ENCODE measurements at places on chromosomes 13 and 19. TPM values are rescaled to one million over a fixed set of nuclear protein-coding genes. Genes with fewer than 3 reads are reported as not detected.

DNA sequence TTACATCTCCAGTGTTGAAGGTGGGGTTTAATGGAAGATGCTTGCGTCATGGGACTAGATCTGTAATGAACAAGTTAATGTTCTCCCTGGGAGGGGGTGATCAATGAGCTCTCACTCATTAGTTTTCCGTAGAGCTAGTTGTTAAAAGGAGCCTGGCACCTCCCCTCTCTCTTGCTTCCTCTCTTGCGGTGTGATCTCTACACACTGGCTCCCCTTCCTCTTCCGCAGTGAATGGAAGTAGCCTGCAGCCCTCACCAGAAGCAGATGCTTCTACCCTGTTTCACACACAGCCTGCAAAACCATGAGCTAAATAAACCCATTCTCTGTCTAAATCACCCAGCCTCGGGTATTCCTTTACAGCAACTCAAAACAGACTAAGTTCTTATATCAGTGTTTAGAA, 318.8 kb downstream of the SLITRK1 start:
- H3K36me3 ChIP-seq: no peaks in the 10 kb centered on the region
- no peak overlapping the region for H3K27ac ChIP-seq
- H3K4me1 ChIP-seq: no peaks in the 10 kb centered on the region
- no peak for DNase-seq

DNA sequence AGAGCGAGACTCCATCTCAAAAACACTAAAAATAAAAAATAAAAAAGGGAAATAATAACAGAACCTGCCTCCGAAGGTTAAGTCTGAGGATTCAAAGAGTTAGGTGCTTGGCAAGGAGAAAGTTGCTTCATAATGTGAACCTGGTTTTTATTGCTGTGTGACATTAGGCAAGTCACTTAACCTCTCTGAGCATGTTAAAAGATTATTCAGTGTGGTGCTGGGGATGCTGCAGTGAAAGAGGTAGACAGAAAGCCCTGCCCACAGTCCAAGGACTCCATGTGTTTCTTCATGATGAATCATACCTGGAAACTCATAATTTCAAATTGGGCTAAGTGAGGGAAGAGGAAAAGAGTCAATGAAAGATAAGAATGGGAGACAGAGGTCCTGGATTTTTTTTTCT, 2.4 kb downstream of the IL27RA start:
- DNase-seq: no peak
- H3K27me3 ChIP-seq: peaks cover 12% of the 10 kb centered on the region
- H3K36me3 ChIP-seq: no peaks in the 10 kb centered on the region
- no peak overlapping the region for H3K4me3 ChIP-seq

DNA sequence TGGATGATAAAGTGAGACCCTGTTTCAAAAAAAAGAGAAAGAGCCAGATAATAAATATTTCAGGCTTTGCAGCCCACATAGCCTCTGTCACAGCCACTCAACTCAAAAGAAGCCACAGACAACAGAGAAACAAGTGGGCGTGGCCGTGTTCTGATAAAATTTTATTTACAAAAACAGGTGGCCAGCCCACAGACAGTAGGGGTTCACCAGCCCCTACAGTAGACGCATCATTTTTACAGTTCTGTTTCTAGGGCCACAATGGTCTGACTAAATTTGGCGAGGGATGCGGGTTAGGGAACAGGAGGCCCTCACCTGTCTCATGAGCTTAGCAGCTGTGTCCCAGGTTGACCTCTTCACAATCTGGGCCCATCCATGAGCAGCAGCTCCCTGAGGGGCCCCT, 59.5 kb downstream of the ARHGEF18 start:
- H3K36me3 ChIP-seq: peaks cover 13% of the 10 kb centered on the region
- H3K4me1 ChIP-seq: peaks cover 12% of the 10 kb centered on the region
- H3K27ac ChIP-seq: peak overlapping the region; percentile 16
- H3K27me3 ChIP-seq: no peaks in the 10 kb centered on the region
- DNase-seq: no peak
- H3K4me3 ChIP-seq: no peak overlapping the region

GRCh38 chr19:33252971-33253370, 27.3 kb upstream of the SLC7A10 start:
- no peak overlapping the region for H3K4me3 ChIP-seq
- no peak for DNase-seq
- H3K27ac ChIP-seq: no peak overlapping the region
- no peaks in the 10 kb centered on the region for H3K27me3 ChIP-seq
- H3K4me1 ChIP-seq: no peaks in the 10 kb centered on the region

GRCh38 chr13:113647351-113648215, 10.4 kb downstream of the ATP4B start:
- peak; percentile 67 for DNase-seq
- no peak overlapping the region for H3K27ac ChIP-seq
- H3K4me1 ChIP-seq: no peaks in the 10 kb centered on the region
- H3K4me3 ChIP-seq: no peak overlapping the region
- H3K27me3 ChIP-seq: no peaks in the 10 kb centered on the region
- peaks cover 7% of the 10 kb centered on the region for H3K36me3 ChIP-seq

DNA sequence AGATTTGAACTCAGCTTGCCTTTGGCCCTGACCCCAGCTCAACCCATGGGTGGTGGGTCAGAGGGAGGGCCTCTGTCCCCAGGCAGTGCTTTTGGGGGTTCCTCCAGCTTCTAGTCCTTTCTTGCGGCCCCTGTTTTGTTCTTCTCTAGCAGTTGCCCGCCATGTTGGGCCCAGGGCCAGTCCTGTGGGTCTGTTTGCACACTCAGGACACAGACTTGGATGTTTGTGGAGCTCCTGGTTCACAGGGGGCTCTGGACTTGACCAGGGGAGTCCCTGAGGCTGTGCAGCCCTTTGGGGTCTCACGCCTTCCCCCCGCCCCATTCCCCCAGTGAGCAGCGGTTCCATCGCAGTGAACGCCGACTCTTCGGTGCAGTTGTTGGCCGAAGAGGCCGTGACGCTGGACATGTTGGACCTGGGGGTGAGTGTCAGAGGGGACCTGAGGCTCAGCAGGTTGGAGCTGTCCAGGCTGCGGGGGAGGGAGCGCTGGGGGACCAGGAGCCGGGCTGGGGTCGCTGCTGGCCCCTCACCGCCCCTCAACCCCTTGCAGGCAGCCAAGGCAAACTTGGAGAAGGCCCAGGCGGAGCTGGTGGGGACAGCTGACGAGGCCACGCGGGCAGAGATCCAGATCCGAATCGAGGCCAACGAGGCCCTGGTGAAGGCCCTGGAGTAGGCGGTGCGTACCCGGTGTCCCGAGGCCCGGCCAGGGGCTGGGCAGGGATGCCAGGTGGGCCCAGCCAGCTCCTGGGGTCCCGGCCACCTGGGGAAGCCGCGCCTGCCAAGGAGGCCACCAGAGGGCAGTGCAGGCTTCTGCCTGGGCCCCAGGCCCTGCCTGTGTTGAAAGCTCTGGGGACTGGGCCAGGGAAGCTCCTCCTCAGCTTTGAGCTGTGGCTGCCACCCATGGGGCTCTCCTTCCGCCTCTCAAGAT, 2.5 kb downstream of the ATP5F1D start:
- H3K27me3 ChIP-seq: no peaks in the 10 kb centered on the region
- H3K27ac ChIP-seq: peak overlapping the region; percentile 87
- H3K36me3 ChIP-seq: no peaks in the 10 kb centered on the region
- peak overlapping the region; percentile 87 for H3K4me3 ChIP-seq
- DNase-seq: no peak
- peaks cover 5% of the 10 kb centered on the region for H3K4me1 ChIP-seq

GRCh38 chr13:31846961-31847752, 107.8 kb downstream of the RXFP2 start:
- peaks cover 5% of the 10 kb centered on the region for H3K4me1 ChIP-seq
- H3K36me3 ChIP-seq: no peaks in the 10 kb centered on the region
- H3K27ac ChIP-seq: no peak overlapping the region
- no peak for DNase-seq

- H3K27me3 ChIP-seq: no peaks in the 10 kb centered on the region
- H3K4me1 ChIP-seq: peaks cover 8% of the 10 kb centered on the region
- peaks cover 30% of the 10 kb centered on the region for H3K36me3 ChIP-seq
- H3K4me3 ChIP-seq: no peak overlapping the region
These were observed 3.3 kb downstream of the GPR18 start for GRCh38 chr13:99254830-99255229.

- no peak for DNase-seq
- H3K36me3 ChIP-seq: peaks cover 5% of the 10 kb centered on the region
- no peak overlapping the region for H3K4me3 ChIP-seq
- H3K27me3 ChIP-seq: peaks cover 3% of the 10 kb centered on the region
- H3K27ac ChIP-seq: no peak overlapping the region
These were observed 21.9 kb downstream of the FBXO17 start for GRCh38 chr19:38953677-38954076.

GRCh38 chr19:39918183-39918651, 16.2 kb downstream of the FCGBP start:
- H3K36me3 ChIP-seq: no peaks in the 10 kb centered on the region

DNA sequence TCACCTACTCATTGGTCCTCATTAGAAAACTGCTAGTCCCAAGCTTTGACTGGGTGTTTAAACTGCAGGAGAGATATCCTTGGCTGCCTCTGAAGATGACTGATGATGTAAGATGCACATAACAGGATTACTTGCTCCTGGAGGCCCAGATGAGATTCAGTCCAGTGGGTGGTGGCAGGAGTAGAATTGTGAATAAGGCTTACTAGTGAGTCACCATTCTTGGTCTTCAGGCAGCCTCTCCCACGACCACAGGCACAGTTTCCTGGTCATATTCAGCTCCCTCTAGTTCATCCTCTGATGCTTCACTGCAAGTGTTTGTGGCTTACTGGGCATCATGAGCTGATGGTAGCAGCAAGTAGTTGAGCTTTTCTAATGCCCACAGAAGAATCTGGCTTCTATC, 12.1 kb downstream of the SERTM1 start:
- no peak for DNase-seq
- no peaks in the 10 kb centered on the region for H3K4me1 ChIP-seq
- H3K27ac ChIP-seq: no peak overlapping the region
- peaks cover 24% of the 10 kb centered on the region for H3K27me3 ChIP-seq

- DNase-seq: no peak
- no peak overlapping the region for H3K27ac ChIP-seq
- H3K4me3 ChIP-seq: no peak overlapping the region
- H3K4me1 ChIP-seq: no peaks in the 10 kb centered on the region
These were observed 230.8 kb downstream of the DLEU7 start for GRCh38 chr13:50612717-50613116.

DNA sequence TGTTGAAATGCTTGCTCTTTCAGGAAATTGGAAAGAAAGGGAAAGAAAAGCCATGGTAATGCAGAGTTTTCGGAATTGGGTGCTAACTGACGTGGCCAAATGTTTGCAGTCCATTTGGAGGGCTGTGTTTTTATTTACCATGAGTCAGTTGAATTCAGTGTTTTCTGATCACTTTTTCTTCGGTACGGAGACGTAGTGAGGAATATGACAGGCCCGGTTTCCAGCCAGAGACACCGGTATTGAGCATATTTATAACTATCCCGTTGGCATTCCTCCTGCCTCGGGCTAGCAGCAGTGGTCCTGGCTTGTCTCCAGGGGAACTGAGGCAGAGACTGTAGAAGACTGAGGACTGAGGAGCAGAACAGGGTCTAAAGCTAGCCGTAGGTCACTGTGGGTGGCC, 1.0 kb downstream of the CDC16 start:
- peak overlapping the region; percentile 94 for H3K4me3 ChIP-seq
- H3K27me3 ChIP-seq: peaks cover 15% of the 10 kb centered on the region
- H3K4me1 ChIP-seq: peaks cover 10% of the 10 kb centered on the region
- no peak for DNase-seq
- peak overlapping the region; percentile 74 for H3K27ac ChIP-seq
- peaks cover 13% of the 10 kb centered on the region for H3K36me3 ChIP-seq

The FFAR3 gene
- total RNA-seq: 0.45 TPM

The SH2D3A gene
- 17.4 TPM for total RNA-seq

The PPP1R13L gene
- 110 TPM for total RNA-seq

The CYP2A6 gene
- not detected for total RNA-seq

The CRLF1 gene
- 7.8 TPM for total RNA-seq

The PRTN3 gene
- not detected for total RNA-seq

The LILRA6 gene
- total RNA-seq: not detected
